ENCODE measurements at places on chromosomes 4 and X. TPM values are rescaled to one million over a fixed set of nuclear protein-coding genes. Genes with fewer than 3 reads are reported as not detected.

Gene NHS
- total RNA-seq: 1.9 TPM

DNA sequence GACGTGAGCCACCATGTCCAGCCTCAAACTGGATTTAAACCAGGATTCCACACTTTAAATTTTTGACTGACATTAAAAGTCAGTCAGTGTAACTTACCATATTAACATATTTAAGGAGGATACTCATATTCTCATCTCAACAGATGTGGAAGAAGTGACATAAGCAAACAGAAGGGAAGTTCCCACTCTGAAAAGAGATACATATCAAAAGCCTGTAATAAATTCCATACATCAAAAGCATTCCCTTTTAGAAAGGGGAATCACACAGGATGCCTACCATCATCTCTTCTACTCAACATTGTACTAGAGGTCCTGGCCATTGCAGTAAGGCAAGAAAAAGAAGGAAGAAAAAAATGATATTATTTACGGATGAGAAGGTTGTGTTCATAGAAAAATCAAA lies 618.2 kb upstream of the DIPK2B start:
- no peak overlapping the region for H3K4me3 ChIP-seq
- no peaks in the 10 kb centered on the region for H3K36me3 ChIP-seq
- no peak overlapping the region for H3K27ac ChIP-seq
- no peak for DNase-seq

DNA sequence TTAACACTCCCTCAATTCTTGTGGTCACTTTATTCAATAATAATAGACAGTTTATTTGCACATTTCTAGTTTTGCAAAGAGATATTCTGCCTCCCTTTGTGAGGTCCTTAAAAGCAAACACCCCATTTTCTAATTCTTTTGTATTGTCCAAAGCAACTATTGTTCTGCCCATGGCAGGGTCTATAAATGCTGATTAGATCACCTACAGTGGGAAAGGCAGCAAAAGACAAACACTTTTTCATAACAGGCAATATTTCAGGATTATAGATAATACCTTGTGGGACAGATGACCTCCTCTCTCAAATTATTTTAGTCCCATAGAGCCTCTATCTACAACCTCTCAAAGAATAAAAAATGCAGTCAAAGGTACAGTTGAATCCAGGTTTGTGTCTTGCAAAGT lies 28.6 kb downstream of the COMMD8 start:
- no peak overlapping the region for H3K27ac ChIP-seq
- no peak overlapping the region for H3K4me3 ChIP-seq
- no peaks in the 10 kb centered on the region for H3K27me3 ChIP-seq
- no peaks in the 10 kb centered on the region for H3K4me1 ChIP-seq

DNA sequence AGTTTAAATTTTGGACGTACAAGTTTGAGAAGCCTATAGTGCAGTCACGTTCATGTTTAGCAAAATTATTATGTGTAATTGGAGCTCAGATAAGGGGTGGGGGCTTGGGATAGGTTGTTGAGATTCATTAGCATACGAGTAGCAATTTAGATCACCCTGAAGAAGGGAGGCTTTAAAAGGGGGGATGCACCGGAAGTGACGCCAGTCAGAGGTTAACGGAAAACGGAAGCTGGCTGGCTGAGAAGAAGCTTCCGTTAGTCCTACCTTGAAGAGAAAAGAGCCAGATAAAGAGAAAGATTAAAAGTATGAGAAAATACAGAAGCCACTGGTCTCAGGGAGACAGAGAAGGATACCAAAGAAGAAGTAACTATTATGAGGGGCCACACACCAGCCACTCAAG lies 1.1 kb upstream of the NXT2 start:
- no peaks in the 10 kb centered on the region for H3K36me3 ChIP-seq
- H3K27me3 ChIP-seq: peaks cover 16% of the 10 kb centered on the region
- no peak for DNase-seq
- H3K4me1 ChIP-seq: no peaks in the 10 kb centered on the region
- no peak overlapping the region for H3K27ac ChIP-seq

DNA sequence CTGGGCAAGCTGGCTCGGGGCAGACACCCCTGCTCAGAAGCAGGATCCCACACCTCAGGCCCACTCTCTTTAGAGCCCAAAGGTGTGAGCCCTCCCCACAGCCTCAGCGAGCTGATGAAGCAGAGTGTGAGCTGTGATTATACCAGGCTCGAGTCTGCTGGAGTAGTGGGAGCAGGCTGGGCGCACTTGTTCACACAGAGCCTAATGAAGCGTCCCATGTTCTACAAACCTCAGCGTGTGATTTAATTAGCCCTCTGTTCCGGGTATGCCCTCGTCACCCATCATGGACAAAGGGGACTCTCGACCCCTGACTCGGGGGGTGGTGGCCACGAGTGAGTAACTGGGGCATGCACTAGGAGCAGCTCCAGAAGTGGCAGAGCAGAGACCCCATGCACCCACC lies 62.3 kb downstream of the PPP2R2C start:
- peaks cover under 1% of the 10 kb centered on the region for H3K27me3 ChIP-seq
- H3K36me3 ChIP-seq: no peaks in the 10 kb centered on the region

- H3K27ac ChIP-seq: no peak overlapping the region
- no peak for DNase-seq
- H3K4me1 ChIP-seq: no peaks in the 10 kb centered on the region
- H3K27me3 ChIP-seq: no peaks in the 10 kb centered on the region
- no peaks in the 10 kb centered on the region for H3K36me3 ChIP-seq
Measured at GRCh38 chrX:9847071-9847470, 60.8 kb downstream of the SHROOM2 start.
